ENCODE measurements at places on chromosomes 7 and 10.

GRCh38 chr7:18004372-18004771 is 23.3 kb downstream of the PRPS1L1 start:
- DNase-seq = no peak

DNA sequence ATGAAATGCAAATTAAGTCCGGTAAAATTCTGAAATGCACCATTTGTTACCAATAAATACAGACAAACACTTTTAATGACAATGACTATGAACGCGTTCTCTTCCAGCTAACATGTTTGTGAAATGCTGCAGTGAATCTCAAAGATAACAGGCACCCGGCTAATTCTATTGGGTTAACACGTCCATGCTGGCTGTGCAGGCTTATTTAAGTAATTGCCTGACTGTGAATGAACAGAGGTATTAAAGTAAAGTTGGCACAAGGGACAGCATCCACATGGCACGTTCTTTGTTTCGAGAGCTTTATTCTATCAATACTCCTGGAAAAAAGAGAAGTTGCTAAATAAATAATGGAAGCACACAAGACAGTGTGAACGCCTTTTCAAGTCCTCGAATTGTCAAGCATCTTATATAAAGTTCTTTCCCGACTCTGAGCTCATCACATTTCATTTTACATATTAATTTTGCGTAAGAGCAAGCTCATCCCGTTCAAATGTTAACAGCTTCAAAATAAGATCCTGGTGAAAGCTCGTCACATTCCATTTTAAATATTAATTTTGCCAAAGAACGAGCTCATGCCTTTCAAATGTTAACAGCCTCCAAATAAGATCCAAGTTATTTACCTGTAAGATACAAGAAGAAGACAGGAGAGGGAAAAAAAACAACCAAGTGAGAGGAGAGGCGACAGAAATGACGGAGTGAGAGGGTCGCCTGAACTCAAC is 111.3 kb upstream of the RHEB start:
- peak; percentile 21 for DNase-seq

DNA sequence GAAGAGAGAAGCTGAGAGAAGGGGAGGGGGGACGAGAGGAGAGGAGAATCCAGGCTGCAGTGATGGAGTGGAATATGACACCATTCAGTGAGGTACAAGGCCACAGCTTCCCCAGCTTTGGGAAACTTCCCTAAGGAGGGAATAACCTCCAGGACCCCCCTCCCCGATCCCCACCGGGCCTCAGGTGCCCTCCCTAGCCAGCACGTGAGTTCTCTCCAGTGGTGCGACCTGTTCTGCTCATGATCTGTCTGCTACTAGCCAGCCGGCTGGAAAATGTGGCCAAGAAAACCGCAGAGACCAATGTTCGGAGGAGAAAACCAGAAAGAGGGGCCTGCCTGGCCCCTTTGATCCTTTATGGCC is 39.9 kb upstream of the AGK start:
- peak; percentile 38 for DNase-seq

GRCh38 chr10:124652701-124653100 is 91.5 kb downstream of the FAM53B start:
- no peak for DNase-seq

DNA sequence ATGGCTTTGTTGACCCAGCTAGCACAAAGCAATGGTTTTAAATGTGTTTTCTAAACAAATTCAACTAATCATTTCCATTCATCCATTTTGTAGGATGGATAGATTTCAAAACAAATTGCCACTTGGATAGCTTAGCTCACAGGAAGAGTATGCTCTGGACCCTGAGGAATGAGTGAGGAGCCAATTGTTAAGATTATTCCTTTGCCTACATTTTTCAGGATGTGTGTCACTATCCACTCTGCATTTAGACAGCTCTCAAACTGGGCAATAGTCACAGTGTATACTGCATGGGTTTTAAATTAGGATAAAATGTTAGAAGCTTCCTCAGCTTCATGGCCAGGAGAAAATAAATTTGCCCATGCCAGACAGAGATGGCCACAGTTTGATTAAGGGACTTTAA is 605.6 kb upstream of the TEX47 start:
- no peak for DNase-seq

DNA sequence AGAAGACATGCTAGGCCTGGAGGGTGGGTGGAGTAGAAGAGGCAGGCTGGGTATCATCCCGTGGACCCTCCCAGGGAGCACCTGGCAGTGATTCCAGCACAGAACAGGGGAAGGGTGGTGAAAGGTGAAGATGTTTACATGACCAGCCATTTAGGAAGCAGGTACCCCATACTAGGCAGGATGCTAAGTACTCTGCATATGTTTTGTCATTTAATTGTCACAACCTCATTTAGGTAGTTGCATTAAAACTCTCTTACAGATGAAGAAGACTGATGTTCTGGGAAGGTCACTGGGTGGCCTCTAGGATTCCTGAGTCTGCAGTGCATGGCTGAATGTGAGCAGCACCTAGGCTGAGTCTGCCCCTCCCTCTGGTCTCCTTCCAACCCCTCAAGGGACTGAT is 15.2 kb downstream of the ITPRIP start:
- no peak for DNase-seq

- DNase-seq = no peak
Observed at GRCh38 chr7:128747327-128748079, 8.3 kb downstream of the CALU start.

DNA sequence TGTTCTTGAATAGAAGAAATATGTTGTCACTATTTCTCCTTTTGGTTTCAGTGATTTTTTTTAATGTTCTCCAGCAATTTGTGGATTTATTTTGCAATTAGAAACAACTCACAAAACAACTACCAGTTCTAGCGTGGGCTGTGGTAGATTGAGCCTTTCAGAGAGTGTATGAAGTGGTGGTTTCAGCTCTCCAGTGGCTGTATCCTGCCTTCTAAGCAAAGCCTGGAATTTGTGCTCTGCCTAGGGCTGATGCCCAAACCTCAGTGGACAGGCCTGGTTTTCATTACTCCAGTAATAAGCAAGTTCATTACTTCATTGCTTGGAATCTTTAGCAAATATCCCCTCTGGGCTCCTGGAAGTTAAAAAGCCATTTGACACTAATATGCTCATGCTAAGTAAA is 35.9 kb downstream of the APBB1IP start:
- DNase-seq = no peak

DNA sequence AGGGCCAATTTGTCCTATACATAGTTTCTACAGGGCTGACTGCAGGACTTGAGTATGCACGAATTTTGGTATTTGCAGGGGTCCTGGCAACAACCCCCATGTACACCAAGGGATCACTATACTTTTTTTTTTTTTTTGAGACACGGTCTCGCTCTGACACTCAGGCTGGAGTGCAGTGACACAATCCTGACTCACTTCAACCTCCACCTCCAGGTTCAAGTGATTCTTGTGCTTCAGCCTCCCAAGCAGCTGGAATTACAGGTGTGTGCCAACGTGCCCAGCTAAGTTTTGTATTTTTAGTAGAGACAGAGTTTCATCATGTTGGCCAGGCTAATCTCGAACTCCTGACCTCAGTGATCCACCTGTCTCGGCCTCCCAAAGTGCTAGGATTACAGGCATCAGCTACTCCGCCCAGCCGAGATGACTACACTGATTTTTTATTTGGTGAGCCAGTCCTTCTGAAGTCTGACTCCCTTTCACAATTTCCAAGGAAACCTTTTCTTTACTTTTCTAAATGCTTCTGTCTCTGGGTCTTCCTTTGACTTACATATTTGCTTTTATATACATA is 19.8 kb downstream of the CFAP70 start:
- DNase-seq = no peak

- DNase-seq = no peak
Observed at GRCh38 chr7:41738806-41739205, 35.9 kb upstream of the INHBA start.

DNA sequence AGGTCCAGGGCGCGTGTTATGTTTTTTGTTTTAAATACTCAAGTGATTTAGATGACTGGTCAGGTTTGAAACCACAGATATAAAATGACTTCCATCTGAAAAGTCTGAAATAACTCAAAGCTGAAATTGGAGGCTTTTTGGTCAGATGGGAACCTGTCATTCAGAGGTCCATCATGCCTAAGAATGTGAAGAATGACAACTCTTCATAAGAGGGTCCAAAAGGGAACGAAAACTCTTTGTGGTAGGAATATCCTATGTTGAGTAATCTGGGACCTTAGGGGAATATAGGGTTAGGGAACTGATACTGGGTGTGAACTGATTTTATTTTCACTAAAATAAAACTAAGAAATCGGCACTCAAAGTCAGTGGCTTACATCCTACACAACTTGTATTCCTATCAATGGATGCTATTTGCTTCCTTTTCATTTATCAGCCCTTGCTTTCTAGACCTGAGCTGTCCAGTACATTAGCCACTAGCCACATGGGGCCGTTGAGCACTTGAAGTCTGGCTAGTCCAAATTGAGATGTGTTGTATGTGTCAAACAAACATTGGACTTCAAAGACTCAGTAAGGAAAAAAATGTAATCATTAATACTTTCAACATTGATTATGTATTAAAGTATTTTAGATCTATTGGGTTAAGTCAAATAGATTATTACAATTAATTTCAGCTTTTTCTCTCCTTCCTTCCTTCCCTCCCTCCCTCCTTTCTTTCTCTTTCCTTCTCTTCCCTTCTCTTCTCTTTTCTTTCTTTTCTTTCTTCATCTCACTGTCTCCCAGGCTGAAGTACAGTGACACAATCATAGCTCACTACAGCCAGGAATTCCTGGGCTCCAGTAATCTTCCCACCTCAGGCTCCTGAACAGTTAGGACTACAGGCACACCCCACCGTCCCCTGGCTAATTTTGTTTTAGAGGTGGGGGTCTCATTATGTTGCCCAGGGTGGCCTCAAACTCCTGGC is 56.5 kb upstream of the KDM7A start:
- DNase-seq = no peak

GRCh38 chr7:122984021-122984420 is 11.5 kb downstream of the TAS2R16 start:
- no peak for DNase-seq

DNA sequence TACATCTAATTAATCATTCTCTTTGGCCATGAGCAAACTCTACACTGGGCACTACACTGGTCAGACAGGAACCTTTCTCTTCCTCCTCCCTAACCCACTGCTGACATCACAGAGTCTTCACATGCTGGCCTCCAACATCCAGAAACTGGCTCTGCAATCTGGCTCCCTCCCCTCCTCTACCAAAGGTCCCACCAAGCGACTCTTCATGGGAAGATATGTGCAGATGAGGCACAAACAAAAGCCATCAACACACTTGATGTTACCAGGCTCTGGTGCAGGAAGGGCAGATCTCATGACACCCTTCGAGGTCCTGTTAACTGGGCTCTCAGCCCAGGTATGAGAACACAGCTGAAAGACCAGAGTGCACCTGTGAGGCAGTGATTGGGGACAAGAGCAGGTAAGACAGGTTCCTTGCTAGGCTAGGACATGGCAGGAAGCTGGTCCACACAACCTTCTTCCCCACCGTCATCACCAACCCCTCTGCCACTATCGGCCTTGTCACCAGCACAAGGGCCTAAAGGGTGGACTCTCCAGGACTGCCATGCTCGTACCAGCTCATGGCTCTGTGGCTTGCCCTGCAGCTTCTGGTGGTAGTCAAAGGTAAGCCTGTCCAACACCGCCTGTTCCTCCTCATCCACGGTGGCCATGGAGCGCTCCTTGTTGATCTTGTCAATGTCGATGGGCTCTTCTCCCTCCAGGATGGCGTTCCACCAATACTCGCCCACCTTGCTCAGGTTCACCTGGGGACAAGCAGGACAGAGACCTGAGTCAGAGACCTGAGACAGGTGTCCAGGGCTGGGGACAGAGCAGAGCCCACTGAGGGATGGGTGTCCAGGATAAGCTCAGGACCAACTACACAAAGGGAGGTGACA is 66.6 kb upstream of the CAMK2B start:
- peak; percentile 58 for DNase-seq

DNA sequence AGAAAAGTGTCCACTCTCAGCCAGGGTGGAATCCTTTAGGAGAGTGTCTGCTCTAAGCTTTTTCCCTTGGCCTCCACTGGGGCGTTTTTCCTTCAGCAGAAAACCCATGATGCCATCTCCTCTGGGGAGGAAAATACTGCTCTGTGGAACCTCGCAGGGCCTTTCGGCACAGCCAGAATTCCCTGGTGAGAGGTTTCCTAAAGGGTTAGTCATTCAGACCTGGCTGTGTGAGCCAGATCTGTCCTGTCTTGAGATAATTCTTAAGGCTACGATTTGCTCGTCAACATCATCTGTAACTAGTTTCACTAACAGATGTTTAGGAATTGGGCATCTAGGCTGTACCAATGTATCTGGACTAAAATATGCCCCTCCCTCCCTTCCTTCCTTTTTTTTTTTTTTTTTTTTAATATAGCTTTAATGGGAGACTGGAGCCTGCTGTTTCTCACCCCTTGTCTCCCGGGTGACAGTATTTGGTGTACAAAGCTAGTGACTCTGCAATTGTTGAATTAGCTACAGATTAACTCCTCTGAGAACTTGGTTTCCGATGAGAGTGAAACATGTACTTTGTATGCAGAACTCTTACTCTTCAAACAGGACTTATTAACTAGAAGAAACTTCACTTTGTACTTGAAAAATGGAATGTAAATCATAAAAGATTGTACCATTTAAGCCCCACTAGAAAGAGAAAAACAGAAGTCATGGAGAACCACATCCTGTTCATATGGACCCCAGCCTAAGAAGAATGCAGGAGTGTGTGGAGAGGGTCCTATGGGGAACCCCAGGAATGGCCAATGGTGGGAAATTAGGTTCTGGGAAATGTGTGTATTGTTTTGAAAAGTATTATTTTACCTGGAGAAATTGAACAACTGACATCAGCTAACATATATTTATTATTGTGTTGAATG is 230.9 kb downstream of the CAMK1D start:
- no peak for DNase-seq

- DNase-seq = peak; percentile 5
Observed at GRCh38 chr7:79528421-79528820, 75.0 kb upstream of the MAGI2 start.

DNA sequence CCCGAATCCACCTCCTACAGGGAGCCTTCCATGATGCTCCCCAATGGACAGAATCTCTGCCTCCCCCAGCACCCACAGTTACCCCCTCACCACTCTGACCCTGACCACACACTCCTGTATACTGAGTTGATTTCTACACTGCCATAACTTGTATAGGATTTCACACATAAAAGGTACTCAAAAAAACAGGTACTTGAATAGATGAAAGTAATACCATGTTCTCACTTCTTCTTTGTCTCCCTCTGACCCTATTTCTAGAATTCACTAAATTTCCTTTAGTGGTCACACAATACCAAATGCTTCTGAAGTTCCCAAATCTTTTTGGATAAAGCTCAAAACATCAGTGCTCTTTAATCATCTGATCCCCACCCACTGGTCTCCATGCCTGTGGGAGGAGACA is 45.4 kb downstream of the HSPA12A start:
- DNase-seq = no peak

- DNase-seq = no peak
Observed at GRCh38 chr10:90984898-90985297, 64.0 kb upstream of the ANKRD1 start.

DNA sequence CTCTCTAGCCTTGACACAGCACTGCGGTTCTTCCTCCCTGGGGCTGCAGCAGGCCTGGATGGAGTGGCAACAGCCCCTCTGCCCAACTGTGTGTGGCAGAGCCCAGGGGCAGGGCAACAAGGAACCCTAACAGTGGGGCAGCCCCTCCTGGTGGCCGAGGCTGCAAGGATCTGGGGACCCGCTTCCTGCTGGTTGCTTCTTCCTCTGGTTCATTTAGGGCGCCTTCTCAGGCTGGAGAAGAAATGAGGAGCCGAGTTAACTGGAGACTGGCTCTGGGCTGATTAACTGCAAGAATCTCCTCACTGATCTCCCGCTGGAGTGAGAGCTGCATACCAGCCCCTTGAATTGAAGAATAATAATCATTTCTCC is 80.1 kb upstream of the EMX2 start:
- no peak for DNase-seq

GRCh38 chr7:47836503-47837202 is 111.6 kb downstream of the PKD1L1 start:
- no peak for DNase-seq

Measured in NCI-H510A treated with DMSO at 0.1 percent for 48 hours (cell line).